Smooth muscle cell of bladder (primary cell): ENCODE measurements at places on chromosomes 6 and 20. TPM values are rescaled to one million over a fixed set of nuclear protein-coding genes. Genes with fewer than 3 reads are reported as not detected.

PGC gene
- total RNA-seq = not detected in 2 replicates

ZBTB24 gene
- total RNA-seq = 6.3 TPM in 2 replicates

GNAS gene
- total RNA-seq = 386 and 451 TPM in 2 replicates

WFDC12 gene
- not detected in 2 replicates for total RNA-seq

C2 gene
- total RNA-seq = 5.4 and 8.4 TPM in 2 replicates

KIFC1 gene
- 1.3 and 1.4 TPM in 2 replicates for total RNA-seq

OPRL1 gene
- total RNA-seq = 1.6 and 1.9 TPM in 2 replicates

DEFB112 gene
- total RNA-seq = not detected in 2 replicates
